Inflammatory macrophage treated with lipopolysaccharide for 4 hours (primary cell): ENCODE measurements at places on chromosomes 7 and 10.

DNA sequence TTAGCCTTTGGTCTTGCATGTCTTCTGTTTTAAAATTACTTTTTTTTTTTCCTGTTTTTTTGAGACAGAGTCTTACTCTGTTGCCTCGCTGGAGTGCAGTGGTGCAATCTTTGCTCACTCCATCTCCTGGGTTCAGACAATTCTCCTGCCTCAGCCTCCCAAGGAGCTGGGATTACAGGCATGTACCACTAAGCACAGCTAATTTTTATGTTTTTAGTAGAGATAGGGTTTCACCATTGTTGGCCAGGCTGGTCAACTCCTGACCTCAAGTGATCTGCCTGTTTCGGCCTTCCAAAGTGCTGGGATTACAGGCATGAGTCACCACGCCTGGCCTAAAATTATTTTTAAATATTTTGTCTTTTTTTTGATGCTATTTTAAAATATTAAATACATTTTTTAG is 38.5 kb downstream of the MLLT10 start:
- DNase-seq = no peak

DNA sequence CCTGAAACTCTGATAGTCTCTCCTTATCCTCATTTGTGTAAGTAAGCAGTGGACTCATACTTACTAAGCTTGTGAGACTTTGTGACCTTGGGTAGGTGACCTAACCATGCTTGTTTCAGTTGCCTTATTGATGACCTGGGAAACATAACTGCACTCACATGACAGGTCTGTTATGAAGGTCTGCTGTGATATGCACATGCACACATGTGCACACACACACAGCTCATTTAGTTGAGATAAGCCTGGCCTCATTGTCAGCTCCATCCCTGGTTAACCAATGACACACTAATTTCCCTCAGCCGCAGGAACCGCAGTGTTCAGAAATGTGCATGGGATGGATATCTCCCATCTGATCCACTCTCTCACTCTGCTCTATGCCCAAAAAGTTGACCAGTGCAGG is 177.2 kb downstream of the GPAM start:
- DNase-seq = no peak

DNA sequence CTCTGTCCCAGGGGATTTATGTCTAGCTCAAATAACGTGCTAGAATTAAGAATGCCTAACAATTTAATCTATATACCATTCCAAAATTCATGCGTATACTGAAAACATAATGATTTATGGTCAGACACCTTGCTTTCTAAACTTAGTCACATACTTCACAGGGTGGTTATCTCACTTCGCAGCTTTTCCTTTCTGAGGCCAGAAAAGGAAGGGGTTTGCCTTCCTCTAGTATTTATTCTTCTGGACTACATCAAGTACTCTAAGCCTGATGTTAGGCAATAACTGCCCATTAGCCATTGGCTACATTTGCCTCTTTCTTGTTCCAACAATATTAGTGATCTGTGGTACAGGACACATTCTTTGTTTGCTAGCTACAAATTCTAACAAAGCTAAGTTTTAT is 72.6 kb upstream of the FHIP2A start:
- DNase-seq = no peak

- DNase-seq = no peak
These were observed 439 bp downstream of the IQUB start for GRCh38 chr7:123533929-123534382.

- no peak for DNase-seq
These were observed 116.4 kb upstream of the ITGB1 start for GRCh38 chr10:33074443-33074842.
